ENCODE measurements at places on chromosomes 5 and 9.

DNA sequence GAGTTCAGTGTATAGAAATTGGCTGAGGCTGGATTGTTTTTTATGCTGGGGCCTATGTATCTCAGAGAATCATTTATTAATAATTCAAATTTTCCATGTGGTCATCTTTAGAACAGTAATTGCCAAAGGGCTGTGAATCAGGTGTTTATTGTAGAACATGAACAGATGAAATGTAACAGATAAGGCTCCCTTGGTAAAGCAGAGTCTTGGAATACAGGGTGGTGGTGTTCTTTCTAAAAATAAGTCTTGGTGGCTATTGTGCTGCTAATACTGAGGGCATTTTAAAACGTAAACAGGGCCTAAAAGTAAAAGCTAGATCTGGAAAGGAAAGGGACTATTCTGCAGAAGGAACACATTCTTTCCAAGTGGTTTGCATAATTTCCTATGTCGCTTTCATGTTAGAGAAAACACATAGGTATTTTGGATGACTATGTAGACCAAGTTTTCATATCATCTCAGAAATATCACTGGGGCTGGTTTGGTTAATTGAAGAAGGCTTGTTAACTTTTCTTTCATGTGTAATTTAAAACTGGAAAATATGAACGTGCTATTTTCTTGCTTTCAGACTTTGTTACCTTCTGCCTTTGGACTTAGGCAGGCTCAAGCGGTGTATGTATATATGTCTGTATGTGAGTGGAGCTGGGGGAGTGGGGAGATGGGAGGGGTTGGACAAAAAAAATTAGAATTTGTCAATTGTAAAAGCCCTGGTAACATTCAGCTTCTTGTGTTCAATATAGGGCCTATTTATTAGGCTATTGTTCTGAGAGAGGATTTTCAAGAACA is 119.9 kb upstream of the ANKRD55 start:
- DNase-seq = no peak

GRCh38 chr9:95137587-95138145 is 179.8 kb downstream of the FANCC start:
- DNase-seq = no peak

GRCh38 chr5:11064763-11065450 is 303.9 kb upstream of the DAP start:
- no peak for DNase-seq

GRCh38 chr5:140725799-140726471 is 25.7 kb downstream of the ZMAT2 start:
- DNase-seq = peak; percentile 92

GRCh38 chr5:179190851-179191505 is 130.8 kb downstream of the ZNF354C start:
- no peak for DNase-seq

GRCh38 chr5:134139891-134140469 is 25.5 kb downstream of the TCF7 start:
- DNase-seq = no peak

DNA sequence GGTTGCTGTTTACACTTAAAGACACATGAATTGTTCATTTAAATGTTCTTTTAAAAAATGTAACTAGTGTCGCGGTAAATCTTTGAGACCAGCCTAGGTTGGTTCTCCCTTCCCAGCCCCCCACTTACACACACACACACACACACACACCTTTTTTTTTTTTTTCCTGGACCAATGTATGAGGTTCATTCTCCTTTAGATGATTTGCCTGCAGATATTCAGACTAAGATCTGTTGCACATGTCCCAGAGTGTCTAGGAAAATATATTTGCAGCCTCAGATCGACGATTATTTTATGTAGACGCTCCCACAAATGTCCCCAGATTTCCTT is 4.4 kb upstream of the ELAVL2 start:
- DNase-seq = no peak

- no peak for DNase-seq
Observed at GRCh38 chr5:135234666-135235401, 164.2 kb downstream of the MACROH2A1 start.
